Activated naive CD8-positive, alpha-beta T cell treated with anti-CD3 and anti-CD28 coated beads for 36 hours (primary cell): ENCODE measurements at places on chromosomes 4 and X.

GRCh38 chrX:47643926-47644325 is 6.4 kb downstream of the ELK1 start:
- DNase-seq, result no peak

- DNase-seq, result no peak
Measured at GRCh38 chr4:144518181-144518895, 127.6 kb upstream of the HHIP start.

GRCh38 chr4:67940506-67940905 is 22.8 kb downstream of the TMPRSS11A start:
- DNase-seq, result no peak

- DNase-seq, result no peak
Measured at GRCh38 chr4:156298230-156298629, 344.6 kb upstream of the CTSO start.

DNA sequence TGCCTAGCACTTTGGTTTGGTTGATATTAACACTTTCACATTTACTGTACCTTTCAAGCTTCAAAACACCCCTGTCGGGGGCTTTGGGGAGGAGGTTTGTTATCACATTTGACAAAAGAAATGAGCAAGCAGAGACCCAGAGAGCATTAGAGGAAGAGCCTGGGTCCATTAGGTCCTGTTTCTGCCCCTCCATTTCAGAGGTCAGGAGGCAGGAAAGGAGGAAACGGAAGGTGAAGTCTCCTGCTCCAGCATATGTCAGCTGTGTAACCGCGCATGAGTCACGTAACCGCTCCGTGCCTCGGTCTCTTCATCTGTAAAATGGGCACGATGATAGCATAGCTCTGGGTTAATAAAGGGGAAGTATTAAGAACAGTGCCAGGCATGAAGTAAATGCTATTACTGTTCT is 201.9 kb upstream of the BCOR start:
- no peak for DNase-seq

- DNase-seq, result no peak
Measured at GRCh38 chr4:117249333-117249732, 164.0 kb upstream of the TRAM1L1 start.

DNA sequence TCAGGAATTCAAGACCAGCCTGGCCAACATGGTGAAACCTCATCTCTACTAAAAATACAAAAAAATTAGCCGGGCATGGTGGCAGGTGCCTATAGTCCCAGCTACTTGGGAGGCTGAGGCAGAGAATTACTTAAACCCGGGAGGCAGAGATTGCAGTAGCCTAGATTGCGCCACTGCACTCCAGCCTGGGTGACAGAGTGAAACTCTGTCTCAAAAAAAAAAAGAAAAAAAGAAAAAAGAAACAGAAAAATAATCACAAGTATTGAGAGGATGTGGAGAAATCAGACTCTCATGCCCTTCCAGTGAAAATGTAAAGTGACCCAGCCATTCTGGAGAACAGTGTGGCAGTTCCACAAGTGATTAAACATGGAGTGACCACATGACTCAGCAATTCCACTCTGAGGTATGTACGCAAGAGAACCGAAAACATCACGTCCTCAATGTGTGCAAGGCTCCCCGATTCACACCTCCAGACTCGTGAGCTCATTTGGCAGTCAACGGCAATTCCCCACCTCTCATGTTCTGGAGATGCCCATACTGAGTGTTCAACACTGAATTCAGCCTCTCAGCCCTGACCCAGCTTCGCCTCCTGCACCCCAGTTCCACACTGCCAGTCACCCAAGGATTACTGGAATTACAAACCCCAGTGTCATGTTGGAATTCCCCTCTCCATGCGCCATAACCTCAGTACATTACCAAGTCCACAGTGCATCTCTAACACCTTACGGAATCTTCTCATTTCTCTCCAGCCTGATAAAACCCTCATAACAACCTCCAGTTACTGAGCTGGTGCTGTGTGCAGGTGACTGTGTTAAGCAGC is 21.1 kb downstream of the ACOX3 start:
- DNase-seq, result peak; percentile 36

GRCh38 chr4:141352909-141353525 is 132.3 kb downstream of the ZNF330 start:
- DNase-seq, result no peak

- no peak for DNase-seq
Measured at GRCh38 chrX:99394456-99394855, 1015.6 kb downstream of the PCDH19 start.

GRCh38 chr4:99135541-99136162 is 8.4 kb downstream of the ADH4 start:
- DNase-seq, result no peak

DNA sequence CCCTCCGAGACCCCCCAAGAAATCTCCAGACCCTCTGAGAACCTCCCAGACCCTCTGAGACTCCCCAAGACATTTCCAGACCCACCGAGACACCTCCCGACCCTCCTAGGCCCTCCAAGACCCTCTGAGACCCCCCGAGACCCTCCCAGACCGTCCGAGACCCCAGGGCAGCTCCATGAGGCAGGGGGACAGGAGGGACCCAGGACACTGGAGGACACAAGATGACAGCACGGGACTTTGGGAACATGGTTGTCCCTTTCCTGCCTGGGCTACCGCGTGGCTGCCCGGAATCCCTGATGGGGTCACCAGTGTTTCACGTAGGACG is 10.3 kb downstream of the CTBP1 start:
- DNase-seq, result no peak

GRCh38 chr4:36189511-36190226 is 54.6 kb downstream of the ARAP2 start:
- peak; percentile 5 for DNase-seq

DNA sequence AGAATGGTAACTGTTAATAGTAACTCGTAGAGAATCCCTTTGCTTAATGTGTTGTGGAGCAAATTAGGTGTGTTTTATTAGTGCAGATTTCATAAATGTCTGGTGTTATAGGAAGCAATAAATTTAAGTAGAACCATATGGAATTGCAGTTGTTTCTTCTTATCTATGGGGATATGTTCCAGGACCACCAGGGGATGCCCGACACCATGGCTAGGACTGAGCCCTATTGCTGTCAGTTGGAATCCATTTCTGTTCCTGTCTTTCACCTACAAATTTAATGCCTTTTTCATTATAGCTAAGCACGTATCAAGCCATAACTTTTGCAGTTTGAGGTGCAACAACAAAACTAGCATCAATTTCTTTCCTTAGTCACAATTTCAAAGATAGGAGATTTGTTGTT is 72.5 kb downstream of the DDIT4L start:
- DNase-seq, result no peak

DNA sequence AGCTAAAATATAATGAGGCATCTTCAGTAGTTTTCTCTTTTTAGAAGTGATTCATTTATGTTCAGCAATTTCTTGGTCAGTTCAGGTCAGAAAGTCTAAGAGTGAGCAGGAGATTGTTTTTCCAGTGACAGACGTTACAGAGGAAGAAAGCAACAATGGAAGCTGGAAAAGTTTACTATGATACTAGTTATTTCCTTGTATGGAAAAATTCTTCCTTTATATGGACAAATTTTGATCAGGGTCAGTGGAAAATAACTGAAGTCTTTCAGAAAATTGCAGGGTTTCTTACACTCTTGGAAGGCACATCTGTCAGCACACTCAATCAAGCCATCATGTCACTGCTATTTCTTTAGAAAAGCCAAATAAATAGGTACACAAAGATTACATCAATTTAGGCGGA is 1120.7 kb downstream of the FAT4 start:
- DNase-seq, result no peak

DNA sequence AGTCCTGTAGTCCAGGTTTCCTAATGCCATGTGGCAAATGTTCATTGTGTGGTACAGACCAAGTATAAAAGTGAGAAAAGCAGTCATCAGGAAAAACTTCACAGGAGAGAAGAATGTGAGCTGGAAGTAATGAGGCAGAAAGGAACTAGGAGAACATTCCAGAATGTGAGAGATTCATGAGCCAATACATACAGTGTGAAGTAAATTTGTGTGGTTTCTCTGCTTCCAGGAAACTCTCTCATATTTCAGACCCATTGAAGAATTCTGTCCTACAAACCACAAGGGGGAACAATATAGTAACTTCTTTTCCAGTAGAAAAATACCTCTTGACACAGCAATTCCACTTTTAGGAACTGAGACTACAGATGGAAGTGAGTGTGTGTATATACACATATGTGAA is 136.5 kb downstream of the RNF150 start:
- no peak for DNase-seq

DNA sequence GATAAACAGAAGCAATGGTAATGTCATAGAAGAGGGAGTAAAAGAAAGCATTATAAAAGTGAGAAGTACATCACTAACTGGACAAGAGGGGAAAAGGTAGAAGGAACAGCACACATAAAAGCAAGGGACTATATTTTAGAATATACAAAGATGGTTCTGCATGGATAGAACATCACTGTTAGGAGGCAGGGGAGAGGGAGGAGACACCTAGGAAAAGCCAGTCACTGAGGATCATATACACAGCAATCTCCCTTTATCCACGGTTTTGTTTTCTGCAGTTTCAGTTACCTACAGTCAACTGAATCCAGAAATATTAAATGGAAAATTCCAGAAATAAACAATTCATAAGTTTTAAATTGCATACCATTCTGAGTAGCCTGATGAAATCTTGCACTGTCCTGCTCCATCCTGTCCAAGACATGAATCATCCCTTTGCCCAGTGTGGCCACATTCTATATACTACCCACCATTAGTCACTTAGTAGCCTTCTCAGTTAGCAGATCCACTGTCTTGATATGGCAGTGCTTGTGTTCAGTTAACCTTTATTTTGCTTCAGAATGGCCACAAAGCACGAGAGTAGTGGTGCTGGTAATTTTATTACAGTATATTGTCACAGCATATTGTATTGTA is 74.2 kb downstream of the PPA2 start:
- DNase-seq, result no peak

DNA sequence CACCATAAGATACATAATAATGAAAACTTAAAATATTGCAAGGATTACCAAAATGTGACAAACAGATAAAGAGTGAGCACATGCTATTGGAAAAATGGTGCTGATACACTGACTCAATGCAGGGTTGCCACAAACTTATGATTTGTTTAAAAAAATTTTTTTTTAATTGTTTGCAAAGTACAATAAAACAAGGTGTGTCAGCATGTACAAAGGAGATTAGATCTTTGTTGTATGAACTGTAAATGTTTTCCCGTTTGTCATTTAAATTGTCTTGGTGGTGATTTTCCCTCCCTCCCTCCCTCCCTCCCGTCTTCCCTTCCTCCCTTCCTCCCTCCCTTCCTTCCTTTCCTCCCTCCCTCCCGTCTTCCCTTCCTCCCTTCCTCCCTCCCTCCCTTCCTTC is 31.4 kb downstream of the ANXA5 start:
- no peak for DNase-seq

- DNase-seq, result no peak
Measured at GRCh38 chrX:27446423-27446822, 16.7 kb downstream of the PPP4R3C start.
